ENCODE measurements at places on chromosomes 6 and 20. TPM values are rescaled to one million over a fixed set of nuclear protein-coding genes. Genes with fewer than 3 reads are reported as not detected.

The FAM83C gene
- total RNA-seq: not detected

The FOXF2 gene
- 12.7 TPM for total RNA-seq

DNA sequence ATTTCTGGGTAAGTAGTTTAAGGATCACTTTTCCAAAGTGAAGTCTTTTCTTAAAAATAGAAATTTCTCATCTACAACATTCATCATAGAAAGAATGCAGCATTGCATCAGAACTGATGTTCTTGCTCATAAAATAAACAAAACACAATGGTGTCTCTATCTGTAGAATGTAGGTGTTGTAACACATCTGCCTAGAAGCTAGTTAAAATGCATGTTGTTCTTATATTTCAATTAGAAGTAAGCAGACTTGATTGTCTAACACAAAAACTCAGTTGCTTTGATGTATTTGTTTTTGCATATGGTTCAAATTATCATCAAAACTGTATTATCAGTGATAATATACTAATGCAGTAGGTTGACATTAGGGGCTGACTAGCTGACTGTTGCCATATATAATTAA is 654.7 kb upstream of the FLRT3 start:
- no peak for DNase-seq
- no peak overlapping the region for H3K4me3 ChIP-seq
- no peaks in the 10 kb centered on the region for H3K36me3 ChIP-seq
- no peak overlapping the region for H3K27ac ChIP-seq
- no peaks in the 10 kb centered on the region for H3K4me1 ChIP-seq
- no peaks in the 10 kb centered on the region for H3K27me3 ChIP-seq

GRCh38 chr6:37867756-37868446 is 48.4 kb downstream of the ZFAND3 start:
- no peaks in the 10 kb centered on the region for H3K36me3 ChIP-seq
- DNase-seq: no peak
- no peaks in the 10 kb centered on the region for H3K27me3 ChIP-seq
- no peak overlapping the region for H3K27ac ChIP-seq
- peaks cover 24% of the 10 kb centered on the region for H3K4me1 ChIP-seq

- H3K27ac ChIP-seq: no peak overlapping the region
- H3K4me3 ChIP-seq: no peak overlapping the region
- no peaks in the 10 kb centered on the region for H3K4me1 ChIP-seq
Measured at GRCh38 chr6:50927800-50928199, 109.1 kb downstream of the TFAP2B start.

- no peak for DNase-seq
- peaks cover 8% of the 10 kb centered on the region for H3K27me3 ChIP-seq
- H3K4me1 ChIP-seq: no peaks in the 10 kb centered on the region
- no peaks in the 10 kb centered on the region for H3K36me3 ChIP-seq
- H3K4me3 ChIP-seq: no peak overlapping the region
- no peak overlapping the region for H3K27ac ChIP-seq
Measured at GRCh38 chr20:64188682-64189529, 24.7 kb downstream of the MYT1 start.

DNA sequence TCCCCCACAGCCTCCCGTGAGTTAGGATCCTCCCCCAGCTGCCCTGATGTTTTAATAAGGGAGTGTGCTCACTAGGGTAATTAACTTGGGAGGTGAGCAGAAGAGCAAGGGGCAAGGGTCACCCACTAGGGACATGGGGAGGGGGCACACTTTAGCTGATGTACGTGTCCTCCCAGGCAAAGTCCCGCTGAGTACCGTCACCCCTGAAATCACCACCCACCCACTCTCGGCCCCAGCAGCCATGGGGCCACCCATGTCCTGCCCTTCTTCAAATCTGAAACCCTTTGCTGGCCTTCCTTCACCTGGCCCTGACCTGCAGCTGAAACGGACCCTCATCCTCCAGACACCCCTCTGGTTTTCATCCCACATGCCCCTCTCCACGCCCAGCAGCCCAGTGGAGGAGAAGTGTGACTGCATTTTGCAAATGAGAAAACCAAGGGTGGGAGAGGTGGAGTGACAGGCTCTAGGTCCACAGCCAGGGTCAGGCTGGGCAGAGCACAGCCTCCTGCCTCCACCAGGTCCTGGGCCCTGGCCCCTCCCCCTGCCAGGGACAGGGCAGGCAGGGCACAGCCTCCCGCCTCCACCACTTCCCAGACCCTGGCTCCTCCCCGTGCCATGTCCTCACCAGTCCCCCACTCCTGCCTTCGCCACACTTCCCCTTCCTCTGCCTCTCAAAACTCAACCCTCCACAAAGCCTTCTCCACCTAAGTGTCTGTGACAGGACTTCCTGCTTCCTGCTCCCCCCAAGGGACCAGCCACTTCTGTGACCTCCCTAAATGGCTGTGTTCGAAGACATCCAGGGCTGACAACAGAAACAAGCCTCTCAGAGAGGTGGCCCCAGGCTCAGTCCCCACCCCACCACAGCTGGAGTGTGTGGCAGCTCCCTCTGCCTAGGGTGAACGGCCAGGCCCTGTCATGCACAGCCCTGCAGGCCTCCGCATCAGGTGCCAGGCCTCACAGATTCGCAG is 15.1 kb downstream of the ACSS1 start:
- no peak overlapping the region for H3K27ac ChIP-seq
- peaks cover 14% of the 10 kb centered on the region for H3K4me1 ChIP-seq
- H3K36me3 ChIP-seq: no peaks in the 10 kb centered on the region
- no peak overlapping the region for H3K4me3 ChIP-seq
- no peak for DNase-seq
- no peaks in the 10 kb centered on the region for H3K27me3 ChIP-seq

All from Panc1 (cell line).